Midbrain (tissue), 1 donor: ENCODE measurements at places on chromosomes 4 and X.

- no peak for DNase-seq
Measured at GRCh38 chr4:141395246-141395830, 174.6 kb downstream of the ZNF330 start.

- DNase-seq: no peak
Measured at GRCh38 chrX:6225911-6226595, 2.6 kb downstream of the NLGN4X start.

- DNase-seq: peak; percentile 29
Measured at GRCh38 chr4:104966349-104967033, 180.2 kb upstream of the TET2 start.

DNA sequence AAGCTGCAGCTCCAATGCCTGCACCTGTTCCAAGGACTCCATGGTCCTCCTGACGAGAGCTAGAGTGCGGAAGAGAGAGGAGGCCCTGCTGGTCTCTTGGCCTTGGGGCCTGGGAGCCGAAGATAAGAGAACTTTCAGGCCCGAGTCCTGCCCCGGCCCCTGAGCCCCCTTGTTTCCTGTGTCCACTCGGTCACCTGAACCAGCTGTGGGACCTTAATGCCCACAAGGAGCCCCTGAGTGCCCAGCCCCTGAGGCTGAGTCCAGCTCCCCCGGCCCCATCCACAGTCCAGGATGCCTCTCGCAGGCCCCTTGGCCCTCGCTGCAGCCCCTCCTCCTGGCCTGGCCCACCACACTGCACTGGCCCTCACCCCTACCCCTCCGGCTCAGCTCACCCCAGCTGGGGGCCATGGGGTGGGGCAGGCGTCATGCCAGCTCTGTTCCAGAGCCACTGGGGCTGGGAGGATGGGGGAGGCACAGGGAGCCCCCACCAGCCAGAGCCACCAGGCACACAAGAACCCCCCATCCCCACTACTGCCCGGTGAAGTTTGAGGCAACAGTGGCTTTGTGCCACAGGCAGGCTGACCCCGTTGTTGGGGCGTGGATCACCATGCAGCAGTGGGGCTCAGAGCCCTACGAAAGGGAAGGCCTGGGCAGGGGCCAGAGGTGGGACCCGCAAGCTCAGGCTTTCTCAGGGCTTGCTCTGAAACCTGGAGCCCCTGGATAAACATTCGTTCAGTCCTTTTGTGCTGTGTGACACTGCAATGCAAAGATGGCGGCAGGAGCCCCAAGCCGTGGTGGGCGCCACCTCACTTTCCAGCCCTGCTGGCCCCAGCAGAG, 14.1 kb downstream of the NAT8L start:
- no peak for DNase-seq

- no peak for DNase-seq
Measured at GRCh38 chr4:39713691-39714090, 15.8 kb downstream of the UBE2K start.

DNA sequence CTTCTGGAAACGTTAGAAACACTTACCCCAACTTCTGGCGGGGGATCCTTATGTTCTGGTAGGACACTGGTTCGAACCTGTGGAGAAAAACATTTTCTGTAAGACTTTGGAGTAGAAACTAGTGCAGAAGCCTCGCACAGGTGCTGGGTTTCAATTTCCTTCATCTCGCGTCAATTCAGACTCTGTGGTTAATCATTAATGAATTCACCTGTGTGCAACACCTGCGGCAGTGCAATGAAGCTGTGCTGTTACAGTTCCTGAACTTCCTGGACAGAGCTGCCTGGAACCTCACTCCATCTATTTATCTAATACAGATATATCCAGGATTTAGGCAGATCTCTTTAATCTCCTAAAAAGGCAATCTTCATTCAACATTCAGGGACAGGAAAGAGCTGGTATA, 531.4 kb downstream of the INPP4B start:
- no peak for DNase-seq

DNA sequence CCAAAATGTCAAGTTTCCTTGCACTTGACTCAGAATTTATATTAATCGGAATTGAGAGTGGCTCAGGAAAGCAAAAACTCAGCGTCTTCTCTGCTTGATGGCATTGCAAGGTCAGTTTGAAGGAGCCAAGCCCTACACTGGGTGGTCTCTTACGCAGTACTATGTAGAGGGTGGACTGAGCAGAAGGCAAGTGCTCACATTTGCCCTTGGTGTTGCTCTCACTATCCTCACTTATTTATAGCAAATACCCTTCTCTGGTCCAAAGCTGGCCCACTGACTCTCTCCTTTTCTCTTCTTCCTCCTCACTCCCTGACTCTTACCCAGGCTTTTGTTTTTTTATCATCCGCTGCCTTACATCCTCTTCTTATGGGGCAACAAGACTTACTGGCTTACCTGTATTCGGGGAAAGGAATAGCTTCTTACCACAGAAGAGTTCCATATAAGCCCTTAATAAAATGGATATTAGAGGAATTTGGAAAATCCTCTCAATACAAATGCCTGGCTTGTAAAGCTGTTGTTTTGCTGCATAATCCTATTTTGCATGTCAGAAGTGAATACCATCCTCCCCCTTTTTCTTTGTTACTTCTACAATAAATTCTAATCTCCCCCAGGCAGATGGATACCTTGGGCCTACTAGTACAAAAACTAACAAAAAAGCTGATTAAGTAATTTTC, 24.8 kb upstream of the GATB start:
- DNase-seq: no peak

DNA sequence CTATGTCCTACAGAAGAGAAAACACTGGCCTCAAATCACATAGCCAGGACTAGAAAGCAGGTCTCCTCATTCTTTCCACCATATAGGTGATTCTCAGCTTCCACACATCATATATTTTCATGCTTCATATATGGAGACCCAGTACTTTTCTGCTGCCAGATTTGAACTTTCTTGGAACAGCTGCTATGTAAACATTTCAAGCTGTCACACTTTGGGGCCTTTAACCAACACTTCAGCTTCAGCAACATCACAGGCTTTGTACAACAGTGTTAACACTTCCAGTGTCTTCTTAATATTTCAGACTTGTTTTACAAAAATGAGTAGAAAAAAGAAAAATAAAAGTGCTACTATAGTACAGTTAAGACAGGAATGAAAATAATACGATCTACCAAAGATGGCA, 12.6 kb downstream of the SH3RF1 start:
- DNase-seq: no peak

DNA sequence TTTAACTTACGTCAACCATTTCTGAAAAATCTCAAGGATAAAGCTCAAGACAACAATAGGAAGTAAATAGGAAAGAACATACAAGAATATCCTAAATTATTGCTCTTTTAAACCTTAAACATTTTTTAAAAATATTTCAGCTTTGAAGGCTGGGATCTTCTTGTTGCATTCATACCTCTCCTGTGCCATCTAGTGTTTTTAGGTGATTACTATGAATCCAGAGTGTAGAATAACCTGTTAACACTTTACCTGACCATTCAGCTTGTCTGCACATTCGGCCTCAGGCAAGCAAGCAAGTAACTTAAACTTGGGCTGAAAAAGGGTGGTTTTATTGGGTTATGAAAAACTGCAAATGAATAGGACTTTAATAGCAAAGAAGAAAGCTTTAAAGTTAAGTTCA, 507.8 kb upstream of the INTU start:
- DNase-seq: no peak

- DNase-seq: peak; percentile 25
Measured at GRCh38 chr4:124111922-124112321, 600.6 kb downstream of the ANKRD50 start.

- no peak for DNase-seq
Measured at GRCh38 chrX:49192722-49193328, 6.7 kb upstream of the PRICKLE3 start.

- DNase-seq: no peak
Measured at GRCh38 chrX:154712781-154713740, 37.8 kb downstream of the GAB3 start.

DNA sequence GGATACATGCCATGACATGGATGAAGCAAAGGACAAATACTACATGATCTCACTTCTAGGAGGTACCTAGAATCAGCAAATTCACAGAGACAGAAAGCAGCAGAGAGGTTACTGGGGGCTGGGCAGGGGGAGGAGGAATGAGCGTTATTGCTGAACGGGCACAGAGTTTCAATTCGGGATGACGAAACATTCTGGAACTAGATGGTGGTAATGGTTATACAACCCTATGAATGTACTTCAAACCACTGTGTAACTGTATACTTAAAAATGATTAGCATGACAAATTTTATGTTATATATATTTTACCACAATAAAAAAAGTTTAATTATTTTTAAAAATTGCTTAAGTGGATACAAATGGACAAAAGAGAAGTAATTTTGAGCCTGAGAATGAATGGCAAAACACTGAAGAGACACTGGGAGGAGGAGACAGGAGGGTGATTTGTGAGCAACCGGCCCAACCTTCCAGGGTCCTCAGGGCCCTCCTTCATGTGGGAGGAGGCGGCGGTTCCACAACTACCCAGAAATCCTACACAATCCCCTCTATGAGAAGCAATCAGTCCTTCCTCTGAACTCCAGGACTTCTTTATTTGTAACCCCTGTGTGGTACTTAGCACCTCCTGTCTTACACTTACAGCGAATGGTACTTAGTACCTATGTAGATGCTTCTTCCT, 14.1 kb downstream of the ACSL1 start:
- no peak for DNase-seq

DNA sequence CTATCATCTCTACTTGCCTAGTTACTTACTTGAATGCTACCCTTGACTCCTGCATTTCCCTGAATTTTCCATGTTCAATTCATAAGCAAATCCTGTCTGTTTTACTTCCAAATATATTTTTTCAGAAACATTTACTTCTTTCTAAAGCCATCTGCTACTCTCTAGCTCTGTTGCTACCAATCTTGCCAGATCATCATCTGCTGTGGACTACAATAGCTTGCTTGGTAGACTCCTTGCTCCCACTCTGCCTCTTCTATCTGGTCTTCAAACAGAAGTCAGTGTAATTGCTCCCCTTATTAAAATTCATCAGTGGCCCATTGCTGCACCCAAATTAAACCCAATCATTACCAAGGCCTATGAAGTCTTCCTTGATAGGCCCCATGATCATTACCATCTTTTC, 151.6 kb upstream of the HPGD start:
- DNase-seq: no peak

DNA sequence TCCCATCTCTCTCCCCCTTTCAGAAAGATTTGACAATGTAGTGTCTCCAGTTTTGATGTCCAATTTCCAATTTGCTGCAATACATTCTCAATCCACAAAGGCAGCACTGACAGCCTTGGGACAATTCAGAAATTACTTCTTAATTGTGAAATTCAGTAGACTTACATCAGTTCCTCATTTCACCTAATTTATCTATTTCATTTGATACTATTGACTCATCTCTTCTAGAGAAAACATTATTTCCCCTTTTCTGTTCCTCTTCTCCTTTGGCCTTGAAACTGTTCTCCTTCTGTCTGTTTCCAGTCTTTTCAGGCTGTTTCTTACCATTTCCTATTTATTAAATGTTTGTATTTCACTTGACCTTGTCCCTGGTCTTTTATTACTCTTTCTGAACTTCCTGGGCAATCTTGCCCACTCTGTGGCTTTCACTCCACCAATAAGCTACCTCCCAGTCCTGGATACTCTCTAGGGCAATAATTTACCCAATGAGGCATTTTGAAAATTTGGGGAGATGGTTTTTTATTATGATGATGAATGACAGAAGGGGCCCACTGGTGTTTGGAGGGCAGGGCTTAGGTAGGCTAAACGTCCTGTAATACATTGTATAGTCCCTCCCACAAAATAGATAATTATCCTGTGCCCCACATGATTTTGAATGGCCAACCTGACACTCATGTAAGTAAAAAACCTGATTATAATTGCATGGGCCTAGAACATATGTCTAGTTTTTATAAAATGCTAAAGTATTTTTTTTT, 498.0 kb upstream of the BOD1L1 start:
- no peak for DNase-seq

DNA sequence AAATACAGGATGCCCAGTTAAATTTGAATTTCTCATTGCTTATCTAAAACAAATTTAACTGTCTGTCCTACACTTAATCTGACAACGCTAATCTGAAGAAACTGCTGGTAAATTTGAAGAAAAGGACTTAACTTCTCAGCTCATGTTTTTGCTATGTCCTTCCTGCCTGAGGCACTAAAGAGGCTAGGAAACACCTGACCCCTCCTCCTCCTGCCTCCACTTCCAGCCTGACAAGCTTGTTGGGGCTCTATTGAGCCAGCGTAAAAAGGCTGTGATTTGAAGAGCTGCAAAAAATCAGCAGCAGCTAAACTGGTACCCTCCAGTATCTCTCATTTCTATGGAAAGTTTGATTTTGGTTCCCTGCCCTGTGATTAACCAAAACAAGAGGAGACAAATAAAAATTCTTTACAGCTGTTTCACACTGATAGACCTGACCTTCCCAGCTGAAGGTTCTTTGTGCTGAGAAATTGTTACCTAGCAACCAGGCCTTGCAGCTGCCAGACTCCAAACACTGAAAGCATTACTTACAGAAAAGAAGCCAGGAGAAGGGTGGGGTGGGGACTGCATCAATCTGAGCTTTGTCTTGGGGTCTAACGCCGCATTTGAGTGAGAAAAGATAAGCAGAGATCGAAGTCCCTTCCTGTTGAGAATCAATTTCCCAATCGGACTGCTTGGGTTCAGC, 35.0 kb downstream of the DCX start:
- no peak for DNase-seq

DNA sequence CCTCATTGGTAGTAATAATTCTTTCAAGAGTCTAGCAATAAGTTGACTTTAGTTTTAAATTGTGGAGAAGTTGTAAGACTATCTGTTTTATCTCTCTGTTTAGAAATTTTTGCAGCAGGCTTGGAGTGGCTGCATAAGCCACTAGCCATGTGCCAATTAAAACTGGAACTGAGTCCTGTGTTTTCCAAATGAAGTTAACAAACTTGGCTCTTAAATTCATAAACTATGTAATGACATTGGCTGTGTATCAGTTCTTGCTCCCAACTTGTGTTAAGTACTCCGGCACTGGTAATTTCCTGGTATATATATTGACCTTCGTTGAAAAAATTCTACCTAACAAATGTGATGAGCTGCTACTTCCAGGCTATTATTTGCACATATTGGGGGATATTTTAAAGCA, 420.4 kb downstream of the GBA3 start:
- DNase-seq: no peak

GRCh38 chrX:39822133-39822748, 275.5 kb downstream of the BCOR start:
- no peak for DNase-seq

- no peak for DNase-seq
Measured at GRCh38 chrX:67545893-67546495, 2.2 kb downstream of the AR start.

DNA sequence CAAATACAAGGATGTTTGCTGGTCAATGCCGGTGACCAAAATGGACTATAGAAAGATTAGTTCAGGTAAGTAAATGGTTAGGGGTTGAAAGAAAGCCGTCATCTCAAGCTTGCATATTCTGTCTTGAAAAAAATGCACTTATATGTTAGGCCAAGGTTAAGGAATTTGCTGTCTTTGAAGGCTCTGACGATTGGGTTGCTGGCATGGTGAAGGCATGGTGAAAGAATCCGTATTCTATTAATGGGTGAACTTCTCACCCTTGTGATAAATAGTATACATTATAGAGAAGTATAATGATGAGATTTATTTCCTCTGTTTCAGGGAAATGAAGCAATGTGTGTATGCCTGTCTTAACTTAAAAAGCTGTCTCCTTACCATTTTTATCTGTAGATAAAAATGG, 132.6 kb downstream of the ADGRL3 start:
- no peak for DNase-seq

GRCh38 chrX:51151734-51152133, 180.9 kb upstream of the NUDT10 start:
- DNase-seq: no peak

GRCh38 chrX:31658360-31658759, 586.5 kb upstream of the FTHL17 start:
- DNase-seq: peak; percentile 25
